ENCODE measurements at places on chromosomes 1 and 21.

GRCh38 chr1:200535605-200536004 lies 84.9 kb downstream of the KIF14 start:
- peak; percentile 26 for DNase-seq

DNA sequence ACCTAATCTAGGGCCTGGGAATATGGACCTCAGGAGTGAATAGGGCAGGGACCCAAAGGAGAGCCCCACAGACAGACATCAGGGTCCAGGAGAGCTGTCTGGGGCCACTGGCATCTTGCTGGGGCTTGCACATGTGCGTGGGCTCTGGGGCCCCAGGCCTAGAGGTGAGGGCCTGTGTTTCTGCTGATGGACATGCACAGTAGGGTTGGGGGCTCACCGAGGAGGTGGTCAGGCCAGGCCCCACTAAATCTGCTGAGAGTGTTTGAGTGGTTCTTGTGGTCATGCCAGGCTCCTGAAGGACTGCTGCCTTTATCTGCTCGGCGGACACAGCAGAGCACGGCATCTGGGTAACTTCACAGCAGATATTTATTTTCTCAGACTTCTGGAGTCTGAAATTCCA lies 87.4 kb downstream of the OBSCN start:
- DNase-seq = no peak

- DNase-seq = no peak
Observed at GRCh38 chr1:219991511-219991810, 54.8 kb downstream of the EPRS1 start.

GRCh38 chr21:27649323-27649722 lies 682.4 kb upstream of the ADAMTS5 start:
- DNase-seq = no peak

DNA sequence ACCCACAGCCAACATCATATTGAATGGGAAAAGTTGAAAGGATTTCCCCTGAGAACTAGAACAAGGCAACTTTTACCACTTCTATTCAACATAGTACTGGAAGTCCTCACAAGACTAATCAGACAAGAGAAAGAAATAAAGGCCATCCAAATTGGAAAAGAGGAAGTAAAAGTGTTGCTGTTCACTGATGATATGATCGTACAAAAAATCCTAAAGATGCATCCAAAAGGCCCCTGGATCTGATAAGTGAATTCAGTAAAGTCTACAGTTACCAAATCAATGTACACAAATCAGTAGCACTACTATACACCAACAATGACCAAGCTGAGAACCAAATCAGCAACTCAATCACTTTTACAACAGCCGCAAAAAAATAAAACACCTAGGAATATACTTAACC lies 28.3 kb downstream of the RAB3GAP2 start:
- no peak for DNase-seq

GRCh38 chr1:25568834-25569596 lies 25.6 kb downstream of the LDLRAP1 start:
- no peak for DNase-seq

DNA sequence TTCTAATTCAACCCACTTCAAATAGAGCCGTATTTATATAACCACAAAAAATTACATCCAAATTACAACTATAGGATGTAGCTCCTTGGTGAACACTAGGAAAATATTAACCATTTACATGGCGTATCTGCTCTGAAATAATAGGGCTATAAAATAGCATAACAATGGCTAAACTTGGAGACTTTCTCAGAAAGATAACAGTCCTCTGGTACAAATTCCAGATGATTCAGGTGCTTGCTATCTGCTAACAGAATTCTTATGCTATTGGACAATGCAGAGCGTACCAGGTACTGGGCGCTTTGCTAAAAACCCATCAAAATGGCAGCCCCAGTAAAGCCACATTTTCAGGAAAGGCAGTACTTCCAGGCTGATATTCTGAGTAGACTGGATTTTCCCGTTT lies 209.7 kb upstream of the C8B start:
- no peak for DNase-seq

DNA sequence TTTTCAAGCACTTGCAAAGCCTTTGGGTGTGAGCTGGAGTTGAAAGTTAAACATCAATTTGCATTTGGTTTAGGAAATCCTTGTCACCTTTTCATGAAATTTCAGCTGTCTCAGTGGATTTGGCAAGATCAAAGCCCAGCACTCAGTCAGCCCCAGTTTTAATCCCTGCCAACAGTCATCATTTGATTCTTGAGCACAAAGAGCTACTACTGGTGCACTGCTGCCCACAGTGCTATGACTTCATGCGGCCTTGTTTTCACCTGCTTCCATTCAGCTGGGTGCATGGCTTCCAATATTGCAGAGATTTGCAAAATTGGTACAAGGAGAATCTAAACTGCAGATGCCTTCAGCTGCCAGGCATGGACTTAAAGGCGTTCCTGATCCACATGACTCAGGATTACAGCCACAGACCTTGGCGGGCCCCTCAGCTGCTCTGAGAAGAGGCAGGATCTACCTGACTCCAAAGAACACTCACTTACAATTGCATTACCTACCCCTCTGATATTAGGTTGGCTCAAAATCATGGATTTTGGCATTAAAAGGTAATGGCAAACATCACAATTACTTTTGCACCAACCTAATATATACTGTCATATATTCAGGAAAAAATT lies 259.1 kb downstream of the DSCAM start:
- DNase-seq = no peak

DNA sequence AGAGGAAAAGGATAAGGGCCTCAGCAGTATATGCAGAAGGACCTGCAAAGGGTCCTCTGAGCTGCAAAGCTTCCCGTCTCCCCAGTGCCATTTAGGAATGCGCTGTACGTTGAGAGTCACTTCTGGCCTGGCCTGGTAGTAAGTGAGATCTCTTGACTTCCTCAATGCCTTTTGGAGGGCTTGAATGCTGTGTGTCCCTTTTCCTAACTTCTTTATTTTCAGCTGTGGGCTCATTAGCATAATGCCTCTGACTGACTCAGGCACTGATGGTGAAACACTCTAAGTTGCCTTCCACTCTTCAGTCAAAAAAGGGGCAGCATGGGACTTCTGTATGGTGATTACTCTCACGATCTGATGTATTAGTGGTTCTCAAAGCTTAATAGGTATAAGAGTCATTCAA lies 49.9 kb downstream of the XCL1 start:
- no peak for DNase-seq

DNA sequence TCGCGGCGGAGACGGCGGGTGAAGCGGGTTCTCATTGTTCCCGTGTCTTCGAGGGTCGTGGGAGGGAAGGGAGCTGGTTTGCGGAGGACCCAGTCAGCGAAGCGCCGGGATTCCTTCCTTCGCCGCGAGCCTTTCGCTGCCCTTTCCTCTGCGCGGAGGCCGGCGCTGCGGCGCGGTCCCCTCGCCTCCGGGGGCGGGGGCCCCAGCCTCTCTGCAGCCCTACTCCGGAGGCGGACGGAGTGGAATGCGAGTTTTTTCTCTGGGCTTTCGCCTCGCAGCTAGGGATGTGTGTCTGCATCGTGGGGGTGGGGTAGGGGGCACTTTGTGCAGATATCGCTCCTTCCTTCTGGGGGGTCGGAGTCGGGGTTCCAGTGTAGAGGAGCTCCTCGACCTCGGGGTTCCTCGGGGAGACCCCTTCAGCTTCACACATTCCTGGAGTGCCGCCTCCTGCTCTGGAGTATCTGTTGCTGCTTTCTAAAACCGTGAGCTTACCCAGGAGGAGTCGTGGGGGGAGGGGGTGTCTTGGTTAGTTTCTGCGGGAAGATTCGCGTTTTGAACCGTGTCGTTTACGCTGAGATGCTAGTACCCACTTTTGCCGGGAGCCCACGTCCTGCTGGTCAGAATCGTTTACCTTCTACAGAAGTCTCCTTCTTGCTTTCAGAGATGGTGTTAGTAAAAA lies 595 bp downstream of the RNF2 start:
- DNase-seq = peak; percentile 59

- DNase-seq = no peak
Observed at GRCh38 chr1:96357141-96357765, 364.3 kb upstream of the PTBP2 start.

DNA sequence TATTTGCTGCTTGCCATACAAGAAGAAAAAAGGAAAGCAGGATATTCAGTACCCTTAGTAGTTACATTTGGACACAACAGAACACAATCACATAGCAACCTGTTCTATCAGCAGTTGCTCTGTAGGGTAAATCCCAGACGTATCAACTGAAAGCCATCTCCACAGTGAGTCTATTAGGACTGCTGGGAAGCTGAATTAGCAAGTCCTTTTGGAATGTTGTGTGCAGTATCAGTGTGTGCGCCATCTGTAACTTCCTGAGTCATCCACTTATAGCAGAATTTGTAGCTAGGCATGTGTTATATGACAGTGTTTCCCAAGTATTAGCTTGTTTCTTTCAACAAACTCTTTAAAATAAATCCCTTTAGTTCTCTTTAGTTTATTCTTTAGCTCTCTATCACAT lies 21.3 kb downstream of the CCDC30 start:
- no peak for DNase-seq

DNA sequence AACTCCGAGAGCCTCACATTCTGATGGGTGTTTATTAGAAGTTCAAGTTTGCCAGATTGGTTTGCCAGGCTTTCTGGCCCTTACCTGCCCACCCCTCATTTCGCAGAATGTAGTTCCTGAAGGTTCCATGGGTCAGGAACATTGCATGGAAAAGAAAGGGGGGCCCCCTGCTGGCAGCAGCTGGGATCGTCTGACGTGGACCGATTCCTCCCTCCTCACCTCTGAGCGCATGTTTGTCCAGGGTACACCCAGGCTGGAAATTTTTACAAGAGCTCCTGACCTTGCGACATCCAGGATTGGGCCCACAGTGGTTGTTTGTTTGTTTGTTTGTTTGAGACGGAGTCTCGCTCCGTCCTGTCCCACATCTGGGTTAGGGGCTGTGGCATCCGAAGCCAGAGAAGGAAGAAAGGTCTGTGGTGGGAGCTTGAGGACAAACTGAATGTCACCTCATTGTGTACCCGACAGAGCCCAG lies 126.0 kb upstream of the TMEM51 start:
- peak; percentile 87 for DNase-seq

DNA sequence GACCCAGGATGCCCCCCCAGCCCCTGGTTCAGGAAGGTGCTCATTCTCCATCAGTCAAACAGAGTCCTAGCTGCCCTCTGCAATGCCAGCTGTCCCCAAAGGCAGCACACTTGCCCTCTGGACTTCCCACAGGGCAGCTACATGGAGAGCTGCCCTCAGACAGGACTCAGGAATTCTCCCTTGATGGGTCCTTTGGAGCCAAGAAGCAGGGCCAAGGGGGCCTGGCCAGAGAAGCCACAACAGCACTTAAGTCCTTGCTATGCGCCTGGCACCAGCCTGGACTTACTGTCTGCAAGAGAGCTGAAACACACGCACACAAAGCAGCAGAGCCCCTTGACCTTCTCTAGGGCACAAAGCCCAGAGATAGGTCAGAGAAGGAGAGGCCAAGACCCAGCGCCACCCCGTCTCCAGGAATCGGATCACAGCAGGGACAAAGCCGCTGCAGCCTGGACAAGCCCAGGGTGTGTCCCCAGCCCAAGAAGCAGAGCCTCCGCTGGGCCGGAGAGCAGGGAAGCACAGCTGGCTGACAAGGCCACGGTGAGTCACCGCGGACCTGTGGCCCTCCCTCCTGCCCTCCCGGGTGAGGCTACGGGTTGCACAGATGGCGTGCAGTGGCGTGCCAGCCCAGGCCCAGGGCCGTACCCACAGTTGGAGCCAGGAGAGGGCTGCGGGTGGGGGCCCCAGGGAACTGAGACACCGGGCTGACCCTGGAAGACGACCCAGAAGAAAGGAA lies 1.7 kb downstream of the WNT9A start:
- DNase-seq = no peak

DNA sequence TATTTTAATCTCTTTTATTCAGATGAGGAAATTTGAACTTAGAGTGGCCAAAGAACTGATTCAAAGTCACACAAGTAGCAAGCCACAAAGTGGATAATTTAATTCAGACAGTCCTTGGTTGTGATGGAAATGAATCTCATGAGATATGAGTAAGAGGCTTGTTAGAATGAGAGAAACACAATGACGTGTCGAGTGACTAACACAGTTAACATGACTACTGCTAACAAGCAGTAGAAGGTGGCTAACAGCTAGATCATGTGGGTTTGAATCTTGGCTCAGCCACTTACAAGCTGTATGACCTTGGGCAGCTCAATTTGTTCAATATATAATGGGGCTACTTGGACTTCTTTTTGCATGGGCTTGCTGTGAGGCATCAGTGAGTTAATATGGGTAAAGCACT lies 104.5 kb upstream of the LMO4 start:
- DNase-seq = no peak

- DNase-seq = no peak
Observed at GRCh38 chr1:92713939-92714338, 71.0 kb downstream of the EVI5 start.

GRCh38 chr1:48196237-48196636 lies 26.3 kb upstream of the SLC5A9 start:
- no peak for DNase-seq

GRCh38 chr1:77686796-77687518 lies 4.5 kb upstream of the ZZZ3 start:
- peak; percentile 70 for DNase-seq

- no peak for DNase-seq
Observed at GRCh38 chr1:31479811-31480210, 66.8 kb downstream of the SERINC2 start.

- no peak for DNase-seq
Observed at GRCh38 chr1:40808909-40809308, 25.3 kb downstream of the KCNQ4 start.

GRCh38 chr1:113929750-113930498 lies 800 bp downstream of the HIPK1 start:
- DNase-seq = no peak

- DNase-seq = no peak
Observed at GRCh38 chr1:107935396-107936064, 29.4 kb downstream of the VAV3 start.

DNA sequence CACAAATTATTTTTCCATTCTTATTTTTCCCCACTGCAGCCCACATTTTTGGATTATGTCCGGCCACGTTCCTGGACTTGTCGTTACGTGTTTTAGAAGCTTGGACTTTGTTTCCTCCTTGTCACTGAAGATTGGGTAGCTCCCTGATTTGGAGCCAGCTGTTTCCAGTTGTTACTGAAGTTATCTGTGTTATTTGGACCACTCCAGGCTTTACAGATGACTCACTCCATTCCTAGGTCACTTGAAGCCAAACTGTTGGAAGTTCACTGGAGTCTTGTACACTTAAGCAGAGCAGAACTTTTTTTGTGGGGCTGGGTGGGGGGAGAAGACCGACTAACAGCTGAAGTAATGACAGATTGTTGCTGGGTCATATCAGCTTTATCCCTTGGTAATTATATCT lies 12.2 kb upstream of the AXDND1 start:
- DNase-seq = no peak
